ENCODE measurements at places on chromosomes 12 and 14.

DNA sequence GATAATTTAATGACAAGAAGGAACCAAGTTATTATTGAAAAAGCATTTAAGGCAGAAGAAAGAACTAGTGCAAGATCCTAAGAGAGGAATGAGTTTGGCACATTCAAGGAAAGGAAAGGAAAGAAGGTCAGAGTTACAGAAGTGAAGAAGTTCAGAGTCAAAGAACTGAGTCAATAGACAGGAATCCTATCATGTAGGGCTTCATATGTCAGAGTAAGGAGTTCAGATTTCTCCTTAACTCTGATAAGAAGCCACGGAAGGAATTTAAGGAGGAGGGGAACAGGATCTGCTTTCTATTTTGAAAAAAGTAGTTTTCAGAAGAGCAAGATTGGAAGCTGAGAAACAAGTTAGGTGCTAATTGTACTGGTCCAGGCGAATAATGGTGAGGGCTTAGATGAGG is 223.1 kb upstream of the FOXN3 start:
- no peak for DNase-seq

GRCh38 chr12:27198036-27198435 is 46.0 kb upstream of the STK38L start:
- no peak for DNase-seq

DNA sequence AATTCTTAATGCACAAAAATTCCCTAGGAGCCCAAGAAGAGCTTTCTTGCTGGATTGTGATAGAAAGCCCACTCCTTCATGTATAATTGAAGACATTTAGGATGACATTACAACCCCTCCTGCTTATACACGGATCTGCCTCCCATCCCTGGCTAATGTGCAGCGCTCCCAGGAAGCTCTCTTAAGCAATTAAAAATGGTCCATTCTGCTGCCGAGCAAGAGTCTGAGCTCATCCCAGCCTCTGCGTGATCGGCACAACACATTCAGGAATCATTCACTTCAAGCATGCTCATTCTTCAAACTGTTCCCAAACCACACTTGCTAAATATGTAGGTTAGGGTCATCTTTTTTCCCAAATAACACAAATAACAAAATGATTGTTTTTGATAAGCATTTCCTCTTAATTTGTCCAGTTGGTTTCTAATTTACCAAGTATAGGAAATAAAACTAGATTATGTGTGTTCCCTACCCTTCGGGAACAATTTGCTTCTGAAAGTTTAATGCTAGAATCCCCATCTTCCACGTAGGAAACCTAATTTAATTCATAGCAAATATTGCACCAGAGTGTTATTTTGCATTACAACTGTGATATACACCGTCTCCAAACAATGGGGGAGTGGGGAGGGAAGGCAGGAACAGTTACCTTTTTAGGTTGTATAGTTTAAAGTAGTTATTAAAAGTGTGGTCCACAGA is 17.3 kb upstream of the TMEM233 start:
- no peak for DNase-seq

- DNase-seq = no peak
Observed at GRCh38 chr14:55979096-55979495, 139.1 kb upstream of the PELI2 start.

DNA sequence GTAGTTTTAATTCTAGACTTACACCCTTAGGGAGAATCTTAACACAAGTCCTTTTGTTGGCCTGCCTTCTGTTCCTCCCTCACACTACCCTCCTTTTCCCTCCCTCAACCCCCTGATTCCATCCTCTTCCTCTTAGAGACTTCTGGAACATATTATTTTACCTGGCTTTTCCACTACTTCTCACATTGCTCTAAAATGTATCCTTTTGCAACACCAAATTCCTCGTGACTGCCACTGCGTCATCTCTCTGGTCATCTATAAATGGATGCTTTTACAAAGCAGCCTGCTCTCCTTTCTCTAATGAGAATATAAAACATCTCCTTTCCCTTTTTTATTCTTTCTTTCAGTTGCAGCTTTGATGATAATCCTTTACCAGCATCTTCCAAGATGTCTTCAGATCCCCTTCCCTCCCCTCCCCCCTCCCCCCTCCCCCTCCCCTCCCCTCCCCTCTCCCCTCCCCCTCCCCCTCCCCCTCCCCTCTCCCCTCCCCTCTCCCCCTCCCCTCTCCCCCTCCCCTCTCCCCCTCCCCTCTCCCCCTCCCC is 93.6 kb downstream of the DIP2B start:
- DNase-seq = no peak

- no peak for DNase-seq
Observed at GRCh38 chr14:74083161-74083560, 1.1 kb downstream of the ALDH6A1 start.

DNA sequence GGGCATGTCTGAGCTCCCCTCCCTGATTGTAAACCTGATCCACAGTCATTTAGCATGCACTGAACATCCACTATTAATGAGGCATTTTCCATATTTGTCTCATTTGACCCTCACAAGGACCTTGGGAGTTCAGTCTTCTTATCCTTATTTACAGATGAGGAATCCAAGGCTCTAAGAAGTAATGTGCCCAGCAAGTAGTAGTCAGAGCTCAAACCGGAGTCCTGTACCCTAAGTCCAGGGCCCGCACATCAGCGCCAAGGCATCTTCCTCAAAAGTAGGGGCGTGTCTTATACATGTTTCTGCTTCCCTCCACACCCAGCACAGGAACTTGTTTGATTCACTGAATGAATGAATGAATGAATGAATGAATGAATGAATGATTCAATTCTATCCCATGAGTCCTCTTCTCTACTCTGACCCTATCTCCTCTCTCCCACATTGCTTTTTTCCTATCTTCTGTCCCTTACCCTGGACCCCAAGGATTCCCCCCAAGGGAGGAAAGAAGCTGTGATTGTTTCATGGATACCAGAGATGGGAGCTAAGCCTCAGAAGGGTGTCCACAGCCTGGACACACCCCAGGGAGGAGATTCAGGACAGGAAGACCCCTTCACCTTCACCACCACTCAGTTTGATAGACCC is 21.8 kb upstream of the KRT8 start:
- no peak for DNase-seq

DNA sequence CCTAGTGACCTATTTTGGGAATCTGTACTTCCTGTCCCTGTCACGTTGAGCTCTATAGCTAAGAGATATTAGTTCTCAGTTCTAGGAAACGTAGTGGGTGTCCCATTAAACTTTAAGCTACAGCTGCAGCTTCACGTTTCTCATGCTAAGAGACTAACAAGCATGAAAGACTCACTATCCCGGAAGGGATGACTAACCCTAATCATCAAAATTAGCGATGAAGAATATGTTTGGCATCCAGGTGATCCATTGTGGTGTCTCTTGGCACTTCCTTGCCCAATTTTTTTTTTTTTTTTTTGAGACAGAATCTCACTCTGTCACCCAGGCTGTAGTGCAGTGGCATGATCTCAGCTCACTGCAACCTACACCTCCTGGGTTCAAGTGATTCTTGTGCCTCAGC is 11.0 kb upstream of the LALBA start:
- DNase-seq = no peak

GRCh38 chr12:38728894-38729293 is 176.5 kb downstream of the CPNE8 start:
- no peak for DNase-seq

GRCh38 chr14:51458563-51458955 is 193.2 kb upstream of the FRMD6 start:
- no peak for DNase-seq

- no peak for DNase-seq
Observed at GRCh38 chr14:78627114-78627513, 456.9 kb downstream of the NRXN3 start.

DNA sequence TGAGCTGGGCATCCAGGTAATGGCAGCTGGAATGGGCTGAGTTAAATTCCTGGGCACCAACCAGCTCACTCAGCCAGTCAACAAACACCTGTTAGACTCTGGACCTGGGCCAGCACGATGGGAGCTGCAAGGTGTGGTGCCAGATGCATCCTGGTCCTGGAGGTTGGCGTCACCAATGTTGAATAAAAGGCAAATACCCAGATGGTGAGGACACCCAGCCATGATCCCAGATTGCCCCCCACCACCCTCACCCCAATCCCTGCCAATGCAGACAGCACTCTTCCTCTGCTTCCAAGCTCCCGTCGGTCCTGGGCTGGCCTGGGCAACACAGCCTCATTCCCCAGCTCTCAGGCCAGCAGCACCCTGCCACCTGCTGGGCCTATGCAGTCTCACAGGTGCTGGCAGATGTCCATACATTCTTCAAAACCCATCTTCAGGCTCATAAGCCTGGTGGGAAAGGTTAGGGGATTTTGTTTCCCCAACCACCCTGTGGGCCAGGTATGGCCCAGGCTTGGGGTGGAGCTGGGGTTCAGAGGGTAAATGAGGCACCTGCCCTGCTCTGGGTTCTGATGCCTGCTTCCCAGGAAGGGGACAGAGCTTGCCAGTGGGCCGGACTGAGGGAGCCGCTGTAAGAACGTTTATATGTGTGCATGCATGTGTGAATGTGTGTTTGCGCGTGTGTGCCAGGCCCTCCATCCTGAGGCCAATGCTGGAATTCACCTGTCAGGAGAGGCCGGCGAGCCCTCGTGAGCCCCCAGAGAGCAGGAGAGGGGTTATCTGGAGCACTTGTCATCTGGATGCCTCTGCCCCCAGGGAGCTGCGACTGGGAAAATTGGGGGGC is 58.0 kb downstream of the LGMN start:
- no peak for DNase-seq

- peak; percentile 88 for DNase-seq
Observed at GRCh38 chr12:96194971-96195844, 1.0 kb downstream of the ELK3 start.

- no peak for DNase-seq
Observed at GRCh38 chr12:125395583-125396215, 330.5 kb downstream of the AACS start.
